ENCODE measurements at places on chromosomes 6 and 20. TPM values are rescaled to one million over a fixed set of nuclear protein-coding genes. Genes with fewer than 3 reads are reported as not detected.

Gene WDR27
- 10.8 TPM for total RNA-seq

DNA sequence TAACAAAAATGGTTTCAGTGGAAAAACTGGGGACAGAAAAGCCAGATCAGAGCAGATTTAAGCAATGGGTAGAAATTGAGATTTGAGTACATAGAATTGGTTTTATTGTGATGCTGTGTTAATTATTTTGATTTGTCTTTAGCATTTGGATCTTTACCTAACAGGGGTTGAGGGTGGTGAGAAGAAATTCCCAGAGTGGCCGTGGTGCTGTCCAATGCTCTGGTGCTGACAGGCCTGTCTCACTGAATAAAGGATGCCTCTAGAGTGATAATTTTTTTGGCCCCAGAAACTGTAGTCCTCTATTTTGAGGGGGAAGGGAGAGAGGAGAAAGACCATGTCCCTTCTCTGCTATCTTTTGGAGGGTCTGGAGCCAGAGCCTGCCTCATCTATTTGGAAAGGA lies 79.1 kb downstream of the LYRM2 start:
- no peak for DNase-seq

DNA sequence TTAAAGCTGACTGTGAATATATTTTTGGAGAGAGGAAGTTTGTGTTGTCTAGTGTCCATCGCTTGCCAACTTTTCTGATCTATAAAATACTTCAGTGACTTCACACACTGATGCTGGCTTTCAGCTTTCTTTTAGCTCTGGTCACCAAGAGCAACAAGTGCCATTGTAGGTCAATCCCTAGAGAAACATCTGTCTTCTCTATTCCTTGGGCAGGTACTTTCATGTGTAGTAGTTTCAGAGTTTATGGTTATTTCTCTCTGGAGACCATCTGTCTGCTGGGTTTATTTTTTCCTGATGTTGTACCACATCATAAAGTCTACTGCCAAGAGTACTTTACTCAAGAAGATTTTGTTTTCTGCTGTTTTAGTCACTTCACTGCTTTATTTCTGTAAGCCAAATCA lies 249.9 kb downstream of the KHDC1L start:
- no peak for DNase-seq

Gene ABHD16B
- not detected for total RNA-seq

Gene CCM2L
- 3.8 TPM for total RNA-seq

DNA sequence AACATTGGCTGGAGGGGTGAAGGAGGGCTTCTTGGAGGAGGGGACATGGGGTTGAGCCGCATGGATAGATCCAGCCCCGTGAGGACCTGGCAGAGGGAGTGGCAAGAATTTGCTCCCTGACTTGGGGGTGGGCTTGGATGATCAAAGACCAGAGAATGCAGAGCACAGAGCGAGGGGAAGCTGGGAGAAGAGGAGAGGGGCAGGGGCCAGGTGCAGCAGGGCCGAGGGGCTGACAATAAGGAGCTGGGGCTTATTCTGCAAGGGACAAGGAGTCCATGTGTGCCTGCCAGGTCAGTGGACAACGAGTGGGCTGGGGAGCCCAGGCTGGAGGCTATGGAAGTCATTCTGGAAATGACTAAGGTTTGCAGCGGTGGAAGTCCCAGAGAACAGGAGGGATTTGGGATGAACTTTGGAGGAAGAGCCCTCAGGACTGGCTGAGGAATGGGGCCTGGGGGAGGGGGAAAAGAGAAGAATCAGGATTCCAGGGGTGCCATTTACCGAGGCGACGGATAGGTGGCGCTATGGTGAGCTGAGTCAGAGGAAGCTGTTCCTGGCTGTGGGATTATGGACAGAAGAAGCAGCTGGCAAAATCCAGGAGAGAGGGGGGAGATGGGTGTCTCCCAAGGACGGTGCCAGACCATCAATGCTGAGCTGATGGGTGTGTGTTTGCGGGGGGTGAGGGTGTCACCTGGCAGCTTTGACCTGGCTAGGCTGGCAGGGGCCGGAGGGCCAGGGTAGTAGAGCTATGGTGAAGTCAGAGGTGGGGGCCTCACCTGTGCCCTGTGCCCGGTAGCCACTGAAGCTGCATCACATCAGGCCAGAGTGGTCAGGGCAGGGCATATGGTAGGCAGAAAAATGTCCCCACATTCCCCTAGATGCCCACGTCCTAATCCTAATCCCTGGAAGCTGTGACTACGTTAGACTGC lies 7.8 kb downstream of the KCNG1 start:
- peak; percentile 56 for DNase-seq

Gene NHLRC1
- 3.4 TPM for total RNA-seq

Gene ZBP1
- total RNA-seq, result not detected

Gene PI16
- 0.55 TPM for total RNA-seq

GRCh38 chr20:35883778-35884540 lies 70.3 kb downstream of the SCAND1 start:
- DNase-seq, result peak; percentile 80

Gene MLN
- not detected for total RNA-seq

- no peak for DNase-seq
Measured at GRCh38 chr6:157133856-157134255, 189.5 kb downstream of the TMEM242 start.

GRCh38 chr6:46949632-46950280 lies 28.0 kb upstream of the ADGRF5 start:
- DNase-seq, result no peak

GRCh38 chr20:20214757-20215275 lies 153.1 kb upstream of the INSM1 start:
- DNase-seq, result no peak

Gene PNLDC1
- total RNA-seq, result 0.39 TPM

GRCh38 chr6:22448291-22448711 lies 121.1 kb upstream of the HDGFL1 start:
- no peak for DNase-seq

DNA sequence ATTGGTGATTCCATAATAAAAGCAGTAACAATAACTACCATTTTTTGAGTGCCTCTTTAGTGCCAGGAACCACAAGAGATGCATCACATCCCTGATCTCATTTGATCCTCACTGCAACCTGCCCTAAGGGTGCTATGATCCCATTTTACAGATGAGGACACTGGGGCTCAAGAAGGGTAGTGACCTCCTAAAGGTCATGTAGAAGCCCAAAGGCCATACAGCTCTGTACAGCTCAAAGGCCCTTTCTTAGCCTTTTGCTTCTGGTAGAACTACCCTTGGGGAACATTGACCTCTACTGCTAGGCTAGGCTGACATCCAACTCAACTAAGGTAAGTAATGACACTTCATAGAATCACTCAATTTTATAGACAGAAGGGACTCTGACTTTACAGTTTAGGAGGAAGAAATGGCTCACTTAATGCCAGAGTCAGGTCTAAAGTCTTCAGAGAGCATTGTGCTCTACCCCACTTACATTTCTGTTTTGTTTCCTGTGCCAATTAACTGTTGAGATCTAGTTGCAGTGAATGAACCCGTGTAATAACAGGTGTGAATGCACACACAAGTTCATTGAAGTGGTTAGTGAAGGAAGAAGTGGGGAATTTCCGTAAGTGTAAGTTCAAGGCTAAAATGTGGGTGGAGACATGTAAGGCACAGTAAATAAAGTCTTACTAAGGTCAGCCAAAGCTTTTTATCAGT lies 10.7 kb downstream of the SLC9A8 start:
- no peak for DNase-seq

DNA sequence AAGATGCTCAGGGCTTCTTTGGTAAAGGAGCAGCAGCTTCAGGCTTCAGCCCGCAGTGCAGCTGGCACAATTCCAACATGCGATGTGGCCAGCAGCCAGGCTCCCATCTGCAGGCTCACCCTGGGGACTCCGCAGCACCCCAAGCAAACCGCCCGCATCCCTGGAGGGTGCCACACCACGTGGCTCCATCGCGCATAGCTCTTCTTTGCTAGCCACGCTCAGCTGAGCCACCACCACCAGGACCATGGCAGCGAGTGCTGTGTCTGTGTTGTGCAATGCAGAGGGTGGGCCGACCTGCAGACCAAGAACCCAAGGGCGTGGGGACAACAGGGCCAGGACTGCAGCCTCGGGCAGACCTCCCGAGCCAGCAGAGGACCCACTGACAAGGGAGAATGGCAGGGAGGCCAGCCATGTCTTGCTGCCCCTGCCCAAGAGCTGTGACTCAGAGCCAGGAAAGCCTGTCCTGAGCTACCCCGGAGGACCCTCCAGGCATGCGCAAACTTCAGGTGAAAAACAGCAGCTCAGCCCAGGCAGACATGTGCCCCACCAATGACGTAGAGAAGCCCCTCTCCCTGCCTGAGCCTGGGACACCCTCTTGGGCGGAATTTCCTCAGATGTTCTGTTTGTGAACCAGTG lies 87.8 kb downstream of the GINS1 start:
- DNase-seq, result no peak

DNA sequence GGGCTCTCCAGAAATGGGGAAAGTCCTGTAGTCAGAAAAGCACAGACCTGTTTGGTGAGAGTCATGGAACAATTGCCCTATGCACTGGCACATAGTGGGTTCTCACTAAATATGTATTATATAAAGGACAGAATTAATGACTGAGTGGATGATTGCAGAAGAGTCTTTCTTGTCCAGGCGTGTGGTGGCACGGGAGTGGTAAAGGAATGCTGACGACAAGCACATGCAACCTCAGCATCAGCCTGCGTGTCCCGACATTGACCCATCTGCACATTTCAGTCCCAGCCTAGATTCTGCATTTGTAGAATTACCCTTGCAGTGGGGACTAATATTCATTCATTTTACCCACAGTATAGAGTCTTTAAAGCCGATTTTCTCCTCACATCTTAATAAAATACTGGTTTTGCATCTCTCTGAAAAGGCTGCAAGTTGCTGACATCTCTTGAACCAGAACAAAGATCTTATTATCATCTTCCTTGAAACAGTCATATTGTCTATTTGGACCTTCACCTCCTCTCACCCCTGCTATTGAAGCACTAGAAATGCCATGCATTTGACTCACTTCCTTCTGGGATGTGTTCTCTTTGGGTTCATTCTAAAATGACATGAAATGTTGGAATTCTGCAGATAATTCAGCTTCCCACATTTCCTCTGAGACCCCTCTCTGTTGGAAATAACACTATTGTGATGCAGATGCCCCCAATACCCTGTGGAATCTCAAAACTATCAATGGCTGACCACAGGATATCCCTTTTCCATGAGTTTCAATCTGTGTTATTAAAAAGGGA lies 883.6 kb upstream of the FLRT3 start:
- DNase-seq, result no peak

Gene ARHGAP40
- total RNA-seq, result not detected

Gene PAK5
- total RNA-seq, result 1.8 TPM

Gene CHRNA4
- 0.57 TPM for total RNA-seq

Gene SCRT2
- not detected for total RNA-seq

DNA sequence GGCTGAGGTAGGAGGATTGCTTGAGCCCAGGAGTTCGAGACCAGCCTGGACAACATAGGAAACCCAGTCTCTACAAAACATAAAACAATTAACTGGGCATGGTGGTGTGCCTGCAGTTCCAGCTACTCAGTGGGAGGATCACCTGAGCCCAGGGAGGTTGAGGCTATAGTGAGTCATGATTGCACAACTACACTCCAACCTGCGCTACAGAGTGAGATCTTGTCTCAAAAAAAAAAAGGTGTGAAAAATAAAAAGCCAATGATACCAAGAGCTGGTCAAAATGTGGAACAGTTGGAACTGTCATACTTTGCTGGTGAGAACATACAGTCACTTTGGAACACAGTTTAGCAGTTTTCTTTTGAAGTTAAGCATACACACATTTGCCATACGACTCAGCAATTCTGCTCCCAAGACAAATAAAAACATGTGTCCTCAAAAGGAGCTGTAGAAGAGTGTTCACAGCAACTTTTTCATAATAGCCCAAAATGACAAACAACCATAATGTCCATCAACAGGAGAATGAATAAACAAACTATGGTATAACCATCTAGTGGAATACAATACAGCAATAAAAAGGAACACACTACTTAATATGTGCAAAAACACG lies 21.6 kb upstream of the FKBP5 start:
- DNase-seq, result no peak

GRCh38 chr20:10951216-10951615 lies 277.4 kb upstream of the JAG1 start:
- DNase-seq, result no peak

Gene PLA2G7
- 1.9 TPM for total RNA-seq

DNA sequence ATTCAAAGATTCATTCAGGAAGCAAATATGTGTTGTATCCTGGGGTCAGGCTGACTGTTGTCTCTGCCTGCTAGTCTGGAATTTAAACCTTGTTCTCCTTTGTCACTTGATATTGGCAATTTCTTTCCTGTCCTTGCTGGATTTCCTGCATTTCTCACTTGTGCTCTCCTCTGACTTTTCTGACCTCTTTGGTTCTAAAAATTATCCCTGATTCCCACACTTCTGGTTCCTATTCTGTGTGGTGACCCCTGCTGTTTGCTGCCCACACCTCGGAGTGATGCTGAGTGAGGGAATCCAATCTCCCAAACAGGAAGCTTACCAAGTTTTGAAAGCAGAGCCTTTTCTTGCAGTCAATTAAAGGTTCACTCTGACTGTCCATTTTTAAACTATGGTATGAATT lies 345.3 kb downstream of the CDKAL1 start:
- no peak for DNase-seq

DNA sequence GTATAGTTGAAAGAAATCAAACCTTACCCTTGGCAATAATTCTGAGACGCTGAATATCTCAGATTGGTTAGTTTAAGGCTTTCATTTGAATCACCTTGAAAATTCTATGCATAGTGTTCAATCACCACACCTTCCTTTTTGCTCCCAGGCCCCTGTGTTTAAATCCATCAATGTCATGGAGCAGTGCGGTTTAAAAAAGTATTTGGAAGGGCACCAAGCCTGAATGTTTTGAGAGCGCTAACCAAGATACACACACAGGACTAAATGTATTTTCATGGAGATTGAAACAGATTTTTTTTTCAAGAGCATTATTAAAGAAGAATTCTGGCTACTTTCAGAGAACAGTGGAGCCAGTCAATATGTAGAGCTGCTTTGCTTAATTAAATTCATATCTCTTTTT lies 195.7 kb downstream of the CENPW start:
- no peak for DNase-seq

Gene LINC00237
- not detected for total RNA-seq

DNA sequence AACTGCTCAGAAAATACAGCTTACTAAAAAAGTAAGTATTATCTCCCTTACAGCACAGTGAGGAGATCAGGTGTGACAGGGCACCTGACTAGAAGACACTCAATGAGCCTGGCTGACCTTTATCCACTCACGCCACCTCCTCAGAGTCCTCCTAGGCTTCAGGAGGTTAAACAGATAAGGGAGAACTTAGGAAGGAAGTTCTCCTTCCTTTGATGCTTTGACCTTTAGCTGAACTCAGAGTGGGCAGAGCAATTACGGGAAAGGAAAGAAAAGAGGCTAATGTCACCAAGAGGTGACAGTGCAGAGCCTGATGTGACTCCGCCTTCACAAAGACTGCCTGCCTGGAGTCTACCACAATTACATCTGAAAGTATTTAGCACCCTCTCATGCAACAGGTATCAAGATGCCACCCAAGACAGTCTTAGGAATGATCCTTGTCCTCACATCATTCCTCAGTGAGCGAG lies 36.7 kb downstream of the MAN1A1 start:
- no peak for DNase-seq

- DNase-seq, result peak; percentile 52
Measured at GRCh38 chr6:169722362-169723199, 1.7 kb downstream of the PHF10 start.

- DNase-seq, result no peak
Measured at GRCh38 chr6:151181706-151182363, 57.9 kb upstream of the AKAP12 start.
